ENCODE measurements at places on chromosomes 5 and 9.

DNA sequence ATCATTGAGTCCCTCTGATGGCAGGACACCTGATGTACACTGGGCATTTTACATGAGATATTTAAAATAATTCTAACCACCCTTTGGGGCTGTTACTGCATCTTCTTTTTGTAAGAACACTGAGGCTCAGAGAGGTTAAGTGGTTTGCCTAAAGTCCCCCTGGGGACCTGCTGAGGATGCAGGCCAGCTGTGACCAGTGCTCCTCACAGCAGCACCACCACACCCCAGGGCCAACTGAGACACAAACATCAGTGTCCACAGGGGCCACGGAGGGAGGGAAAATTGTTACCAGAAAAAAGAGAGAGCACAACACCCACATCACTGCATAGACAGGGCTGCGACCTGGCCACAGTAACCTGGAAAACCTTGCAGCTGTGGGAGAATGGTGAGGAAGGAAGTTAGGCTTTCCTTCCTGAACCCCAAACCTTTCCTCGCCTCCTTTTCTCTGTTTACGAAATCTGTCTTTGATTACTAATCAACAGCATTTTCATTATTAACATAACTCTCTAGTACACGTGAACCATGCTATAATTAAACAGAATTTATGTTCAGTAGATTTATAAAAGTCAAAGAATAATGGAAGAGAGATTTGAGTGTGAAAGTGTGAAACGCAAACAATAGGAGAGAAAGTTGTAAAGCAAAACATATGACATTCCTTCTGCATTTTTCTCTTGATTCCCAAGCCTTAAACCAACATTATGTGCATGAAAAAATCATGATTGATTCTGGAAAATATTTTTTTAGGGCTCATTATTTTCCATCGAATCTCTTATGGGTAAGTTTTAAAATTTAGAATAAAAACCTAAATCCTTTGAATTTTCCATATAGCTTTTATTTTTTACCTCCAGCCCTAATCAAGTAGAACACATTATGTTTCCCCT is 228.1 kb upstream of the DAPK1 start:
- DNase-seq, result no peak

GRCh38 chr5:170338933-170339779 is 41.6 kb upstream of the LCP2 start:
- DNase-seq, result no peak

- no peak for DNase-seq
Measured at GRCh38 chr5:180380441-180380840, 27.3 kb upstream of the GFPT2 start.

GRCh38 chr5:124264499-124264898 is 481.9 kb downstream of the ZNF608 start:
- DNase-seq, result no peak

All from kidney capillary endothelial cell (primary cell).